ENCODE measurements at places on chromosomes 11 and 22.

DNA sequence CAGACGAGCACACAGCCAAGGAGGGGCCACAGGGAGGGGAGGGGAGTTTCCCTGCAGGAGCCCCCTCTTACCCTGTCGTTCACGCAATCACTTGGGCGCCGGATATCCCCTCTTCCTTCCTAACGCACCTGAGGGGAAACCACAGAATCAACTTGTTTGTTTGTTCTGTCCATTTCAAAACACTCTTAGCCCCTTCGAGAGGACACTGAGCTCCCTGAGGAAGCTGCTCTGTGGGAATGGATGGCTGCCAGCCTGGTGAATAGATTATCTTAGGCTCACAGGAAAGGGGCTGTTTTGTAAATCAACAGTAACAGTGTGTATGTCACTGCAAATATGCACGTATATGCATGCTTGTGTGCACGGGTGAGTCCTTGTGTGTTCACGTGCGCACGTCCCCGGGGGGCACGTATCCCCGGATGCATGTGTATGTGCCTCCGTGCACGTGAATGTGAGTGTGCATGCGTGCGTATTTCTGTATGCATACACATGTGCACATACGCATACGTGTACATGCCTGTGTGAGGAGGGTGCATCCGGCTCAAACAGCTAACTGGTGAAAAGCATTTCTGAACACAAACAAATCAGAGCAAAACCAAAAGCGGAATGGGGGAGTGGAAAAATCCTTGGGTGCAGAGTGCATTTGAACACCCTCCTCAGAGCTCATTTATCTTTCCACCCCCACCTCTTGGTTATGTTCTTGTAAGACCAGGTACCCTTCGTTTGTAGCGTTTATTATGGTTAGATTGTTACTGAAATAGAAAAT lies 7.2 kb downstream of the ARSA start:
- DNase-seq = peak; percentile 75

DNA sequence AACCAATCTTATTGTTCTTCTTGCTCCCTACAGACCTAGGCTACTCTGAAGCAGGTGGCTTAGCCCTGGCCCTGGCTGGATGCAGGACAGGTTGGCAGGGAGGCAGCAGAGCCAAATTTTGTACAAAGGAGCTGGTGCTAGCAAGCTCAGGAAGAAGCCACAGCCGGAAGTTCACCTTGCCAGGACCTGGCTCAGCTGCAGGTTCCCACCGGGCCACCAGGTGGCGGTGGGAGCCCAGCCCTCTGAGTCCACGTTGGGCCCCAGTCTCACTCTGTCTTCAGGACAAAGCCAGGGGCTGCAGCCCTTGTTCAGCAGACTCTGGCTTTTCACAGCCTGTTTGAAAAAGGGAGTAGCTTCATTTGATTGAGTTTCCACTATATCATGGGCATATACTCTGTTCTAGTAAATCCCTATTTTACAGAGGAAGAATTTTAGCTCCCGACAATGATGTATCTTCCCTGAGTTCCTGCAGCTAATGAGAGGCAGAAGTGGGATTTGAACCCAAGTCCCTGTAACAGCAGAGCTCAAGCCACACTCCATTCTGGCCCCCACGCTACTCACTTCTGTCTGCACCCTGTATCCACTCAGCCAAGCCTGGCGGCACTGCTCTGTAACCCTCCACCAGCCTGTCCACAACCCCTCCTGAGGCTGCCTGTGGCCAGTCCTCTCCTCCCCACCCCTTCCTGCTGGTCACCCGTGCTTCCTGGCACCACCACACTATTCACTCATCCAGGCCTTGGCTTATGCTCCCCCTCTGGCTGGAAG lies 3.3 kb downstream of the TKFC start:
- DNase-seq = peak; percentile 70

DNA sequence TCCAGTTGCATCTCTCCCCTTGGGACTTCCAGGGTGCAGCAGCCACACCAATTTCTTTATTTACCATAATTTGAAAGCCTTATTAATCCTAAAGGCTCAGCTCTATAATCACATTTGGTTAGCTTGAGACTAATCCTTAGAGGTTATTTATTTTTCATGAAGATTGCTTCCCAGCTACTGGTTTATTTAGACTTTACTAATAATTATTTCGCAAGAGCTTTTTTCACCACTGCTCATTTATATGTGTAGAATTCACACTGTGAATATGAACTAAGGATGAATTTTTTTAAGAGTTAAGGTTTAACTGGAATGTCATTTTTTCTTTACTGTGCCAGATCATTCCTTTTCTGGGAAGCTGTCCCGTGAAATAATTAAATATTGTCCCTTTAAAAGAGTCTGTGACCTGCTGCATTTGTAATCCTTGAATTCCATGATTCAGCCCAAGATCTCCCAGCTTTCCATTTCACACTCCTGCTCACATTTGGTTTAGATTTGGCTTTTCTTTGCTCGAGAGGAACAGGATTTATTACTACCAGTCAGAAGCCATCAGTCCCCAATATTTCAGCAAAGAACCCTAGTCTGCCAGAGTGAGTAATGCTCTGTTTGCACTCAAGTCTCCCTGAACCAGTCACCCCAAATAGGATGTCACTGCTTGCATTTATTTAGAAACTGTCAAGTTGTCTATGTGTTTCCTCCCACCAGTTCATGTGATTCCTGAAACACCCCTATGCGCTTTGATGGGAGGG lies 4.4 kb upstream of the CD44 start:
- DNase-seq = no peak

GRCh38 chr11:27722953-27723344 lies 22.7 kb upstream of the BDNF start:
- DNase-seq = no peak

- DNase-seq = no peak
Observed at GRCh38 chr11:77967753-77968152, 26.7 kb downstream of the INTS4 start.

GRCh38 chr11:68261006-68261405 lies 10.8 kb downstream of the C11orf24 start:
- DNase-seq = no peak

GRCh38 chr22:35523167-35523947 lies 17.3 kb upstream of the RASD2 start:
- DNase-seq = no peak

GRCh38 chr11:134170919-134171281 lies 52.9 kb downstream of the NCAPD3 start:
- no peak for DNase-seq

Measured in activated CD8-positive, alpha-beta memory T cell treated with anti-CD3 and anti-CD28 coated beads for 1 hour (primary cell).